Naive thymus-derived CD4-positive, alpha-beta T cell (primary cell): ENCODE measurements at places on chromosomes 2 and 18. TPM values are rescaled to one million over a fixed set of nuclear protein-coding genes. Genes with fewer than 3 reads are reported as not detected.

- DNase-seq: no peak
These were observed 212.0 kb downstream of the CPS1 start for GRCh38 chr2:210768329-210768910.

DNA sequence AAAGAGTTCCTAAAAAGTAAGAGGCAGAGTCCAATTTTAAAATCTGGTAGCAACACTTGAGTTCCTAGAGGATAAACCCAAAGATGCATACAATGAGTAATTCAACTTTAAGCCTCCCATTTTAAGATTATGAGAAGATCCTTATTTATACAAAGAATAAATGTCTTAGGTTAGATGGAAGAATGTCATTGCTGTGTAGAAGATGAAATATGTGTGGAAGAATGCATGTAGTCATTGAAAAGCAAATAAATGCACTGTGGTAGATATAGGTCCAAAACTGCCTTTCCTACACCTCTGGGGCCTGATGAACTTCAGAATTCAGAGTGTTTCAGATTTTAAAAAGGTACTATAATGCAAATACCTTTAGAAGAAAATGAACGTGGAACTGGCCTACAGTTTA, 58.7 kb upstream of the LRP1B start:
- DNase-seq: no peak

GRCh38 chr18:60935041-60935910, 398.0 kb upstream of the CDH20 start:
- DNase-seq: no peak

GRCh38 chr2:64952511-64953482, 36.4 kb upstream of the SLC1A4 start:
- DNase-seq: no peak

- DNase-seq: no peak
These were observed 193.8 kb downstream of the LPIN1 start for GRCh38 chr2:11940121-11940743.

The LRATD1 gene
- total RNA-seq: not detected

The ALKAL2 gene
- total RNA-seq: 0.49 TPM

The KATNAL2 gene
- total RNA-seq: 2.7 TPM

GRCh38 chr18:31554776-31555175, 36.9 kb upstream of the TTR start:
- DNase-seq: no peak

DNA sequence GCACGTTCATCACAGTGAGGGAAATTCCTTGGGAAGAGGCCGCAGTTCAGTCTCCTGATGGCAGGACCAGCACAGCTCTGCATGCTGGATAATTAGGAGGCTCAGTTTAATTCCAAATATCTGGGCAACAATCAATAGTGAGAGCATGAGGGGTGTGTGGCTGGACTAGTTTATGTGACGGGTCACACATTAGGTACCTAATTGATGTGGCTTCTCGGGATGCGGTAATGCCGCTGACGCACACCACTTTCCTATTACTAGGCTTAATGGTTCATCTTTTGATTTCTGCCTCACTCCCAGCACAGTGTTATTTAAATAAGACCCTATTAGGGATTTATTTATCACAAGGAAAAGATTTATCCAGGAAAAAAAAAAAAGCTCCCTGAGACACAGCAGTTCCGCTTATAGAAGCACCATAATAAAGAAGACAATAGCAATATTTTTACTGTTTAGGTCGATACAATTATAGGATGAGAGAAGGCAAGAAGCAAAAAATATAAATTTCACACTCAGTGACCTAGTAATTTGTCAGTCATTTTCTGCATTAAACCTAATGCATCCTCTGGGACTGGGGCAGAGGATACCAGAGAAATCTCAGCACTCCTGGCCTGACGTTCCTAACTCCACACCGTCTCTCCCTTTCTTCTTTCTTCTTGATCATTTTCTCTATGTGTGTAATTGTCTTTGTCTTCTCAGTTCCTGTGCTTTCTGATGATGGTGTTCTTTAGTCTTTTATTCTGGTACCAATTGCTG, 264.7 kb upstream of the SLC14A2 start:
- no peak for DNase-seq

- no peak for DNase-seq
These were observed 359.3 kb upstream of the TNP1 start for GRCh38 chr2:217219164-217219520.
